ENCODE measurements at places on chromosomes 12 and 14.

DNA sequence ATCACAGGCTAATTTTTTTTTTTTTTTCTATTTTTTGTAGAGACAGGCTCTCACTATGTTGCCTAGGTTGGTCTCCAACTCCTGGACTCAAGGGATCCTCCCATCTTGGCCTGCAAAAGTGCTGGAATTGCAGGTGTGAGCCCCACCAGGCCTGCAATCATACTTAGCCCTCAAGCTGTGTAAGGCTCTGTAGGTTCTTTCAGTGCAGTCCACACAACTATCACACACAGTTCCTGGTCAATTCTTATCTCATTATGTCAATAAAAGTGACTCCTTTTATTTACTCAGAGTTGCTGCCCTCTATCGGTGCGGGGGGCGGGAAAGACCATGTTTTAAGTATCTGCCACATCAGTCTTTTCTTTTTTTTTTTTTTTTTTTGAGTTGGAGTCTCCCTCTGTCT lies 29.0 kb downstream of the SLC2A3 start:
- DNase-seq, result no peak

DNA sequence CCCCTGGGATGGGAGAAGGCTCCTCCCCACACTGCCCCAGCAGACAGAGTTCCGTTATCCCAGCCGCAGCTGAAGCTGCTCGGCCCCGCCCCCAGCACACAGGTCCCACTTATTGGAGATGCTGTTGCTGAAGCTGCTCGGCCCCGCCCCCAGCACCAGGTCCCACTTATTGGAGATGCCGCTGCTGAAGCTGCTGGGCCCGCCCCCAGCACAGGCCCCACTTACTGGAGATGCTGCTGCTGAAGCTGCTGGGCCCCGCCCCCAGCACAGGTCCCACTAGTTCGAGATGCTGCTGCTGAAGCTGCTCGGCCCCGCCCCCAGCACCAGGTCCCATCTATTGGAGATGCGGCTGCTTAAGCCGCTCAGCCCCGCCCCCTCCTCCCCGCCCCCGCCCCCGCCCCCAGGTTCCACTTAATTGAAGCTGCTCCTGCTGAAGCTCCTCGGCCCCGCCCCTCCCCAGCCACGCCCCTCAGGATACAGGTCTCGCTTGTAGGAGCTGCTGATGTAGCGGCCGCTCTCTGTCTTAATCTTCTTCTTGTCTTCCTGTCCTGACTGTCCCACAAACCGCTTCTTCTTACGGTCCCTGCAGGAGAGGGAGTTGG lies 12.0 kb downstream of the CFAP73 start:
- no peak for DNase-seq

DNA sequence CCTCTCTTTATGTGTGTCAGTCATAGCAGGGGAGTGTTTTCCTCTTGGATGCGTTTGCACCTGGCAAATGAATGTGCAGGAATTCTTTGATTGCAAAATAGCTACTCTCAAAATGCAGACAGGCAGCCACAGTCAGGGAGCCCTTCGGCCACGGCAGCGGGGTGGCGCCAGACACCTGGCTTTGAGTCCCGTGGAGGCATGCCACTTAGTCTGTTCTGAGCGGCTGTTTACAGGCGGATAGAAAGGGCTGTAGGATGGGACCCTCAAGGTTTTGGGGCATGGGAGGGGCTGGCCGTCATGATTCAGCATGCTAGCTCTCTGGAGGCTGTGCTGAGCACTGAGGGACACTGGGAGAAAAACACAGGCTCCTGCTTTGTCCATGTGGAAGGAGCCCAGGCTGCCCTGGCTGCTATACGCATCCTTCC lies 117.1 kb downstream of the SLC25A47 start:
- peak; percentile 21 for DNase-seq

DNA sequence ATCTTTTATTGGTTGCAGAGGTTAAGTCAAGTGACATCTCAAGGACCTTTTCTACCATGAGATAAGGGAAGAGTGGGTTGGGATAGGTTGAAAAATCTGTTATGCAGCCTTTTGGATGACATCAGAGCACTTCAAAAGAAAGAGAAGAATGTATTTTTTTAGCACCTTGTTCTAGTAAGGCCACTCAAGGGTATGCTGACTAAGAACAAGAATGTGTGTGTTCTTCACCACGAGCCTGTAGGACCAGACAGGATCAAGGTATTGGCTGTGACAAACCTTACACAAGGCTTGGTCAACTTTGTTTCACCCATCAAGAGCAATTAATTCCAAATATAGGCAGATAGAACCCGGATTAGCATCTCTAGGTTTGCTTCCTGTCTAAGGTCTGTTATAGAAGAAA lies 142.5 kb downstream of the SAMD4A start:
- no peak for DNase-seq

GRCh38 chr14:69152902-69153151 lies at the start of gene DCAF5:
Gene DCAF5 (minus strand): TSS chr14:69153119. CDS start chr14:69152978, 141 bp downstream.
- DNase-seq, result peak; percentile 90

- DNase-seq, result no peak
These were observed 55.3 kb downstream of the GALNT16 start for GRCh38 chr14:69315301-69315700.
